ENCODE measurements at places on chromosomes 7 and 10. TPM values are rescaled to one million over a fixed set of nuclear protein-coding genes. Genes with fewer than 3 reads are reported as not detected.

The PTPRZ1 gene
- not detected for total RNA-seq

GRCh38 chr10:129853562-129853903, 110.5 kb downstream of the EBF3 start:
- DNase-seq = no peak
- no peaks in the 10 kb centered on the region for H3K36me3 ChIP-seq
- no peak overlapping the region for H3K27ac ChIP-seq
- H3K4me1 ChIP-seq = no peaks in the 10 kb centered on the region
- H3K27me3 ChIP-seq = no peaks in the 10 kb centered on the region

DNA sequence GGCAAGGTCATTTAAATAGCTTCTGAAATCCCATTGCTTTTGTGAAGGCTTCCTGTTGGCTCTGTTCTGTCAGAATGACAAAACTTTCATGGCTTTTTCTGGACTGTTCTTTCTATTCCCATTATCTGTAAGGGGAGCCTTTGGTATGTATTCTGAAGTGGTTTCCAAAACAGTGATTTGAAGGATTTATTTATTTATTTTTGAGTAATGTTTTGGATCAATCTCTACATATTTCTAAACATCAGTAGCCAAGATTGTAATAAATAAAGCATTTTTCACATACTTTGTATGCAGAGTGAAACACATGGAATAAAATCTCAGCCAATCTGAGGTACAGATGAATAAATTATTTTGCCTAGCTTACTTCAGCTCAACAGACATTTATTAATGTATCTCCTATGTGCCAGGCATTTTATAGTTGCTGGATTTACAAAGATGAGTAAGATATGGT, 121.1 kb downstream of the BBS9 start:
- H3K4me3 ChIP-seq = no peak overlapping the region
- no peaks in the 10 kb centered on the region for H3K4me1 ChIP-seq
- no peak overlapping the region for H3K27ac ChIP-seq
- DNase-seq = no peak
- H3K36me3 ChIP-seq = no peaks in the 10 kb centered on the region

GRCh38 chr10:63760034-63760707, 239.0 kb downstream of the REEP3 start:
- no peaks in the 10 kb centered on the region for H3K4me1 ChIP-seq
- no peaks in the 10 kb centered on the region for H3K36me3 ChIP-seq
- H3K27ac ChIP-seq = no peak overlapping the region
- DNase-seq = no peak
- H3K4me3 ChIP-seq = no peak overlapping the region

DNA sequence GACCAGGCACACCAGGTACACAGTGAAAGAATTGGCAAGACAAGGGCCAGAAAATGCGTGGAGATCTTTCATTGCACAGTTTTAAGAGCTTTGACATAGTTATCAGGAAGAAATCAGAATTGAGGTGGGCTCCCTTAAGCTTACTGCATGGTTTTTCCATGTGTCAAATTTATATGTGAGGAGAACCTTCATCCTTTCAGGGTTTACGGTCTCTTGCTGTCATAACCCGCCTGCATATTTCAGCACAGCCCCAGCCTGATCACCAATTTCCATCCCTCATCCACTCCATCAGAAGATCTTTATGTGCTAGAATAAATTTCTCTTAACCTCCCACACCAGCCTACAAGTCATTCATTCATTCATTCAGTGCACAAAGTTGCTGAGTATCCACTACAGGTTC, 373.1 kb downstream of the KCNMA1 start:
- peaks cover 13% of the 10 kb centered on the region for H3K4me1 ChIP-seq
- H3K27ac ChIP-seq = peak overlapping the region; percentile 69
- no peaks in the 10 kb centered on the region for H3K36me3 ChIP-seq
